ENCODE measurements at places on chromosomes 16 and 17. TPM values are rescaled to one million over a fixed set of nuclear protein-coding genes. Genes with fewer than 3 reads are reported as not detected.

The KIAA0513 gene
- total RNA-seq, result 23.3 TPM

The ZNF174 gene
- 4.9 TPM for total RNA-seq

The KRTAP4-1 gene
- not detected for total RNA-seq

The TVP23A gene
- not detected for total RNA-seq

The CD79B gene
- total RNA-seq, result not detected

The FAHD1 gene
- total RNA-seq, result 71.6 TPM

The FZD2 gene
- 12.8 TPM for total RNA-seq

The MMP25 gene
- not detected for total RNA-seq

Data from smooth muscle cell of the coronary artery (primary cell).